ENCODE measurements at places on chromosomes 4 and X.

DNA sequence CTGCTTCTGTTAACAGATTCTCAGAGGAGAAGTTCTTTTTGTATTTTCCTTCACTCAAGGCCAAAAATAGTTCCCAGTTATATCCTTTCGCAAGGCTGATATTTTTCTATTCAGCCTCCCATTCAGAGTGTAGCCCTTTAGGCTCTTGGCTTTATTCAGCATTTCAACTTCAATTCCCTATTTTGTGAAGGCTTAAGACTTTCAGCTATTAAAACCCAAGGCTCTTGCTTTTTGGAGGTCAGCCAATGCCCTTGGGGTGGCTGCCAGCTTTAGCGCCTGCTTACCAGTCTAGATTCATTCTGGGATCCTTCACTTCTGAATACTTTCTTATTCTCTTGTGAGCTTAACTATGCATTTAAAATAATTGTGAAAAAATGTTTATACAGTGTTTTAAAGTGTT is 57.3 kb upstream of the ADGRA3 start:
- no peak for DNase-seq

DNA sequence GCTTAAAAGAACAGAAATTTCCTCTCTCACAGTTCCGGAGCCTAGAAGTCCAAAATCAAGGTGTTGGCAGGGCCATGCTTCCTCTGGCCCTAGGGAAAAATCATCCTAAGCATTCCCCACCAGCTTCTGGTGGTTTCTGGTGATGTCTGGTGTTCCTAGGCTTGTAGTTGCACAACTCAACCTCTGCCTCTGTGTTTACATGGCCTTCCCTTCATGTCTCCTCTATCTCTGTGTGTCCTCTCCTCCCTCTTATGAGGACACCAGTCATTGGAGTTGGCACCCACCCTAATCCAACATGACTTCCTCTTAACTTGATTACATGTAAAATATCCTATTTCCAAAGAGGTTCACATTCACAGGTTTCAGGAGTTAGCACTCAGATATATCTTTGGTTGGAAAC is 15.4 kb downstream of the LRP2BP start:
- no peak for DNase-seq

GRCh38 chrX:153414856-153415510 is 3.7 kb downstream of the ZFP92 start:
- no peak for DNase-seq

GRCh38 chr4:128384765-128385598 is 97.4 kb upstream of the PGRMC2 start:
- DNase-seq = no peak

GRCh38 chr4:68288393-68288740 is 42.9 kb upstream of the TMPRSS11B start:
- no peak for DNase-seq

GRCh38 chr4:154205471-154205870 is 286.1 kb downstream of the DCHS2 start:
- DNase-seq = no peak

DNA sequence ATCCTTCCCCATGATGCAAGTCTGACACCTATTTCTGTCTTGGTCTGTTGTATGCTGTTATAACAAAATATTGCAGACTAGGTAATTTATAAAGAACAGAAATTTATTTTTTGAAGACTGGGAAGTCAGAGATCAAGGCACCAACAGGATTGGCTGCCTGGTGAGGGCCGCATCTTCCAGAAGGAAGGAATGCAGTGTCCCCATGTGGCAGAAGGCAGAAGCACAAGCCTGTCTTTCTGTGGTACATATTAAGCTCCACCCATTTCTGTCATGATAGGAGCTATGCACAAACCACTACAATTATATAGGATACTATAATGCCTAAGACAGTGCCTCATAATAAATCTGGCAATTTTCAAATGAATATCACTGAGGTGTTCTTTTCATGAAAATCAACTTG is 502.3 kb upstream of the DIAPH2 start:
- DNase-seq = peak; percentile 20

GRCh38 chrX:72045141-72045540 is 86.6 kb downstream of the RTL5 start:
- DNase-seq = no peak

GRCh38 chr4:52241916-52242315 is 190.8 kb downstream of the SPATA18 start:
- no peak for DNase-seq

GRCh38 chr4:113872426-113873260 is 106.8 kb downstream of the ARSJ start:
- DNase-seq = no peak

- no peak for DNase-seq
These were observed 634.7 kb upstream of the FAM241A start for GRCh38 chr4:111510535-111510934.

DNA sequence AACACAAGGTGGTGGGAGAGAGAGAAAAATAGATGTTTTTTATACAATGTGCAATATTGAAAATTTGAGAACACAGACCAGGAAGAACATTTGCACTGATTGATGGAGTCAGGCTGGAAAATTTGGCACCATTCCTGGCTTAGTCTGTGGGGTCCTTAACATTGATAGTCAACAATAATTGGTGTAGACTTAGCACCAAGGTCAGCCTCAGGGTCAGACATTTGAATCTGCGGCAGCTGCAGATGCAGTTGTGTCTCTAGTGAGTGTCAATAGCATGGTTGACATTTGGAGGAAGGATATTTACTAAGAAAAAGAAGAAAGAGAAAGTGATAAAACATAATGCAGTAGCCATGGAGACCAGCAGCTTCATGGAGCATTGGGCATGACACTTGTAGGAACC is 31.5 kb upstream of the GLRA3 start:
- no peak for DNase-seq

DNA sequence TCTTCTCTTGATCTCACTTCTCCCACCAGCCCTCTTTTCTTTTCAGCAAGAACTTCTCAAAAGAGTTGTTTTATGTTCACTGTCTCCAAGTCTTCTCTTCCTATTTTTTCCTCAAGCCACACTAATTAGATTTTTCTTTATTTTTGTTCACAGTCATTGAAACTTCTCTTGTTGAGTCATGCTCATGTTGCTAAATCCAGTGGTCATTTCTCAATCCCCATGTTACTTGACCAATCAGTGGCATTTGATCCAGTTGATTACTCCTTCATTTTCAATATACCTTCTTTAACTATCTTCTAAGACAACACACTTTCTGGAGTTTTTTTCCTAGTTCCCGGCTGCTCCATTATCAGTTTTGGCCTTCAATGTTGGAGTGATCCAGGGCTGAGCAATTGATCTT is 103.1 kb upstream of the LSM6 start:
- no peak for DNase-seq

DNA sequence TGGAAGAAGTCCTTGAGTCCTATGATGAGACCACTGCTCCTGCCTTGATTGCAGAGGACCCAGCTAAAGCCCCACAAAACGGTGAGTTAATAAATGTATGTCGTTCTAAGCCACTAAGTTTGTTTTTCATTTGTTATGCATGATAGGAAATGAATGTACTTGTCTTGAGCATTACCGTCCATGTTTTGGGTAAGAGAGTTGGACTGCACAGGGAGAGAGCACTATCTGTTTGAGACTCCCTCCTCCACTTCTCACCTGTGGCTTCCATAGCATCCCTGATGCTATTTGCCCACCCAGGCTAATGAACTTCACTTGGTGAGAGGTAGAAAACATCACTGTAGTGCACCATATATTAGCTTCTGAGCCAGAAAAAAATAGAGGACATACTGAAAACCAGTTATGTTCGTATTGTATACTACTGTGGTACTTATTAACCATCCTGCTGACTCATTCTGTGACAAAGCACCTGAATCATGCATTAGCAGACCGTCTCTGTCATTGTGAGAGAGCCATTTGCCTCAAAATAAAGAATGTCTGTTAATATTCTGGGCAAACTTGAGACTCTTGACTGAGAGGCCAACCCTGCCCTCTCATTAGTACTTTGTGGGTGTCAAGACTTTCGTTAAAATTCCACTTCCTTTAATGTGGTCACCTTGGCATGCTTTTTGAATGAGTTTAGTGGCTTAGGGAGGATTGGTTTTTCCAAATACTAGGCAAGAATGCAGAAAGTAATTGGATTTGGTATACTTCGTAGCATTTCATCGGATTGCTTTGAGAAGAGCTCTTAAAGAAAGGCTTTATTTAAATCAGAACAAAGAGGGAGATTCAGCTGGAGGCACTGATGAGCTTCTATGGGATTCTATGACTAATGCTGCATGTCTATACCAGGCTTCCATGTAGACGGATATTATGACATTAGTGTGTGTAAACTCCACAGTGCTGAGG is 99.3 kb upstream of the GRPR start:
- no peak for DNase-seq

DNA sequence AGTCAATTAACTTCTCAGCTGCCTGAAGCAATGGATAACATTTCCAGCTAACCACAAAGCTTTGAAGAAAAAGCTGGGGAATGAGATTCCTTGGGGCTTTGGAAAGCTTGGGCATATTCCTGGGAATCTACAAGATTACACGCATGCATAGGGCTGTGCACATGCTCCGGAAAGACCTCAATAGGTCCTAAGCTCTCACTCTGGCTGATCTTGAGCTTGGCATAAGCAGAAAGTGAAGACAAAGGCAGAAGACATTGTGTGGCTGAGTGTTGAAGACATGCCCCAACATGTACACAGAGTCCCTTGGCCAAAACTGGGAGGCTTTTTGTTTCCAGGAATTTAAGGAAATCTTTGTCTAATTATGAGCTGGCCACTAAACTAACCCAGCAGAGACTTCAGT is 31.2 kb downstream of the ATG4A start:
- no peak for DNase-seq

GRCh38 chr4:109155682-109156283 is 146.7 kb downstream of the COL25A1 start:
- no peak for DNase-seq

- DNase-seq = no peak
These were observed 13.7 kb downstream of the APELA start for GRCh38 chr4:164890691-164891090.

DNA sequence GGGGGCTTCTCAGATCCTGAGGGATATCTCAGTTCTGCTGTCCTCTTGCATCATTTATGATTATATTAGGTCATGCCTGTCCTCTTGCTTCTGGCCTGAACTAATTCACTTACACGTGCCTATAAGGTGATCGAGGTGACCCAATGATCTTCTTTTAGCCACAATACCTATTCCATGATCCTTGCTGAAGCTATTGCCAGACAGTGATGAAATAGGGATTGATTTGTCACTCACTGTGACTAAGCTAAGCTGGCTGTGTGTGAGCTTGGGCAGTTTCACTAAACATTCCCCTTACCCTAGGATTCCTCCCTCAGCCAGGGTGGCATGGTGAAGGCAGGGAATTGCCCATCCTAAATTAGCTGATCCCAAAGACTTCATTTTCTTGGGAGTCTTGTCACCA is 19.0 kb downstream of the HADH start:
- no peak for DNase-seq

DNA sequence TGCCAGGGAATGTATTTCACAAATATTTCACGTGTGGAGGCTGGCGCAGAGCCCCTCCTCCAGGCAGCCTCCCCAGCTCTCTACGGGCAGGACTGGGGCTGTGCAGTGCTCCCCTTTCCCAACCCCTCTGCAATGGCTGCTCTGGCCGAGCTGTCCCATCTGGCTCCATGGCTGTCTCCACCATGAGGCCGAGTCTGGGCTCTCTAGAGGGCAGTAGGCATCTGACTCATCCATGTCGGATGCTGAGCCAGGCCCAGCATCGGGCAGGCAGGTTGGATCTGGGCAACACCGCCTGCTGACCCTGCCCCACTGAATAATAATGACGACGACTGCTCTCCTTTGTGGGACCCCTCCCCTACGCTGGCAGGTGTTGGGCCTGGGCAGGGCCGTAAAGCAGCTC is 11.0 kb upstream of the SH3TC1 start:
- DNase-seq = no peak

DNA sequence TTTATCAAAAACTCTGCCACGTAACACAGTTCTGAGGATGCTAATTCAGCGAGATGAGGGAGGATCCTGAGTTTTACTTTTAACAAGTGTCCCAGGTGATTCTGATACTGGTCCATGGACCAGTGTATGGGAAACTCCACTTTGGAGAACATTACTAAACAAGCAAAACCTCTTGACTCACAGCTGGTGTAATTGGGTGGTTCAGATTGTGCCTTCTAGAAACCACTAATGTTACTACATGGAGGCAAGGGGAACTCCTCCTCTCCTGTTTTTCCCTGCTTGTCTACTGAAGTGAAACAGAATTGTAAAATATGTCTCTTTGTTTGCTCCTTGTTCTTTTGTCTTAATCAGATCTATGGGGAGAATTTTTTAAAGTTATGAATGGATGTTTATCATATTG is 62.6 kb downstream of the FRAS1 start:
- no peak for DNase-seq

DNA sequence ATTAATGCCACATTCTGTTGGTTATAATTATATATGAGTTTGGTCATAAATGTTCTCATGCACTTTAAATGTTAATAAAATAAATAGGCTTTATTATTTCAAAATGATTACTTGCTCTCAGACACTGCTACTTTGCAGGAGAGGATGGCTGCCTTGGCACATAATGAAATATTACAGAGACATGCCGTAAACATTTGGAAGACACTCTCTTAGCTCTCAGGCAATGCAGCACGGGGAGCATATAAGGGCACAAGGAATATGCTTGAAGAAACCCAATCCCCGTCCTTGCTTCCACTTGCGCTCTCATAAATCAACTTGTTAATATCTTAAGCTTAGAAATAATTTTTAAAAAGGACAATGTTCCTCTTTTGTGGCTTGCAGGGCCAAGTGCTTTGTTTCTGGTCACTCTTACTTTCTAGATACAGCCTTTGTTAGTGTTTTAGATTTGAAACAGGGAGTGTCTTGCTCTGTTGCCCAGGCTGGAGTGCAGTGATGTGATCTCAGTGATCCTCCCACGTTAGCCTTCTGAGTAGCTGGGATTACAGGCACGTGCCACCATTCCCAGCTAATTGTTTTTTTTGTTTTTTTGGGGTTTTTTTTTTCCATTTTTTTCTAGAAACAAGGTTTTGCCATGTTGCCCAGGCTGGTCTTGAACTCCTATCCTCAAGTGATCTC is 445.0 kb downstream of the SPRY1 start:
- no peak for DNase-seq

DNA sequence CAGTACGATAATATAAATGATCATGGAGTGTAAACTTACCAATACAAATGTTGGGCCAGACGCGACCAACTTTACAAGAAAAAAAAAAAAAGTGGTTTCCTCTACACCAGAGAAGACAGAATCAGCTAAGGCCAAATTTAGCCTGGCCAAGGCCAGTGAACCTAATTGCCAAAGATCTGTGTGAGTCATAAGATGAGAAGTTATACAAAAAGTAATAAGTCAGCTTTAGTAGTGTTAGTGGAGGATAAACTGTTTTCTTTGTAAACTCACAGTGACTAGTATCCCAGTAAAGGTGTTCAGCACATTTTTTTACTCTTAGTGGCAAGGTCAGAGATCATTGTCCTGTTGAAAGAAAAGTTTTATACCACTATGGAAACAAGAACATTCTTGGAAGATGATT is 531.4 kb upstream of the TECRL start:
- DNase-seq = no peak

DNA sequence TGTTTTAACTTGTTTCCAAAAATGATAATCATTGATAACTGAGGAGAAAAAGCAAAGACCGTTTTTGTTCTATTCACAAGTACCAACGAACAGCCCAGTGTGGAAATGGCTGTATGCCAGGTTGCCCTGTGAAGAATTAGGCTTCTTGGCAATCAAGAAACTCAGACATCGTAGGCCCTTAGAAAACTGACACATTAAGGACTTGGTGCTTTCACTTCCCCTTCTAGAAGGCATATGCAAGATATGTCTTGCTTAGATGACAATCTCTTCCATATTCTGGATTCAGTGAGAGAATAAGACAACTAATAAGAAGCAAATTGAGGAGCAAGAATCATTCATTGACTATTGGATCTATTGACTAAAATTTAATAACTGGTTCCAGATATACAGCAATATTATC is 56.6 kb downstream of the ANAPC10 start:
- DNase-seq = no peak

GRCh38 chrX:39580043-39580442 is 517.7 kb downstream of the BCOR start:
- DNase-seq = no peak

Data from iPS DF 6.9 (cell line).